Cortex of kidney (tissue), 1 donor: ENCODE measurements at places on chromosomes 12 and 14.

DNA sequence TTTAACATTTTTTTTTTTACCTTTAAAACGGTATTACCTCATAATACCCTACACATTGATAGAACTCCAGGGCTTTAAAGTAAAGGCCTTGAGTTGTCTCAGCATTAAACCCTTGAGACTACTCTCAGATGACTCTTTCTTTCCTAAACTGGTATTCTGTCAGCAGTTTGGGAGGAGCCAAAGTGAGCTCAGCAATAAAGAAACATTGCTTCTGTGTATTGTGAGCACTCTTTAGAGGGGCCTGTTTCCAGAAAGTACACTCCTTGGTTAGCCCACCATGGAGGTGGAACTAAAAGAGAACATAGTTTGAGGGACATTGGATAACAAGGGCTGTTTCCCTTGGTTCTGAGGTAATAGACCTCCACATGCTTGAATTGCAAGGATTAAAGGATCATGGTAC is 20.4 kb downstream of the MAP3K12 start:
- DNase-seq = no peak

DNA sequence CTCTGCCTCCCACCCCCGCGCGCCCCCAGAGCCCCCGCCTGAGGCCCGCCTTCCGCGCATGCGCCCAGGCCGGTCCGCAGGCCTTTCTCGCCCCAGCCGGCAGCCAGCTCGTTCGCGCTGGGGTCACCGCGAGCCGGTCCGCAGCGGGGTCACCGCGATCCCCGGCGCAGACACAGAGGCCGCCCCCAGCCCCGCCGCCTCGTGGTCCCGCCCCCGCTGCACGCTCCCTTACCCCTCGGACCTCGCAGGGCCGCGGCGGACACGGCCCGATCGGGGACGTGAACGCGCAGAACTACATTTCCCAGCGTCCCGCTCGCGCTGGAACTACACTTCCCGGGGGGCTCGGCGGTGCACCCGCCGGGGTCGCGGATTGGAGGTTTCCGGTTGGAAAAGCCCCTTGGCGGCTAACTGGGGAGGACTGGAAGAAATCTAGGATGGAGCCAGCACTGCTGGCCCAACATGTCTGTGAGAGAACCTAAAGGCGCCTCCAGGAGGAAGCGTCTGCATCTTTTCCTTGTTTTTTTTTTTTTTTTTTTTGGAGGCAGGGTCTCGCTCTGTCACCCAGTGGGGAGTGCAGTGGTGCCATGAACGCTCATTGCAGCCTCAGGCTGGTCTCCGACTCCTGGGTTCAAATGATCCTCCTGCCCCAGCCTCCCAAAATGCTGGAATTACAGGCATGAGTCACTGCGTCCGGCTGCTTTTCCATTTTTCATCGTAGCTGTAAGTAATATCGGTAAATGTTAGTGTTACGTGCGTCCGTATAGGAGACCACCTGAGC is at the start of gene ZNF605:
ZNF605 (minus strand) TSS at position 296 of the 778 bp plus-strand sequence. CDS start 10,671 bp downstream, outside the sequence.
- DNase-seq = no peak

GRCh38 chr12:105674871-105675699 is 344.6 kb downstream of the C12orf75 start:
- DNase-seq = no peak

- DNase-seq = no peak
These were observed 368.3 kb downstream of the ZFP36L1 start for GRCh38 chr14:68424443-68425172.

DNA sequence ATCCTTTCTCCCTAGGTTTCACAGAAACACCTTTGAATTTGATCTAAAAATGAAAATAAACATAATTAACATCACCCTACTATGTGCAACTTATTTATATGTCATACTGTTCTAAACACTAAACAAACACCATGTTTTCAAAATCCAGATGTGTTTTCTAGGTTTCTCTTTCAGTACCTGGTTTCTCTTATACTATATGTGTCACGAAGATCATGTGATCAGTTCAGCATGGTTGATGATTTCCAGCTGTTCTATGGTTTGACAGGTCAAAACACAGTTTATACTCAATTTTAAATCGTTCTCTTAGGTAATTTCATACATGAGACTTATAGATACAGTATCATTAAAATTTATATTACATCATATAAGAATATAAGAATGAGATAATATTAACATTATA is 373.1 kb downstream of the SOX5 start:
- no peak for DNase-seq

DNA sequence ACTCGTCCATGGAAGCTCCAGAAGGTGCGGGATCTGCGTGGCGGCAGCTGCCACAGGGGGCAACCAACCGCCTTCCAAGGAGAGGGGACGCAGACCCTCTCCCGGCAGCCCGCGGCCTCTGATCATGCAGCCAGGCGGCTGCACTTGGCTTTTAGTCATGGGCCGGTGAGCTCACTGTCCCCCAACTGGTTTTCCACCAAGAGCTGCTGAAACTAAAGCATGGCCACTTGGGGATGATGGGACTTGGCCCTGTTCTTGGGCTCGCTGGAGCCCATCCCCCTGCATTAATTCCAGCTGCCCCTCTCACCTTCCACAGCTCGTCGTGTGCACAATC is 39.1 kb downstream of the CCDC85C start:
- DNase-seq = no peak

DNA sequence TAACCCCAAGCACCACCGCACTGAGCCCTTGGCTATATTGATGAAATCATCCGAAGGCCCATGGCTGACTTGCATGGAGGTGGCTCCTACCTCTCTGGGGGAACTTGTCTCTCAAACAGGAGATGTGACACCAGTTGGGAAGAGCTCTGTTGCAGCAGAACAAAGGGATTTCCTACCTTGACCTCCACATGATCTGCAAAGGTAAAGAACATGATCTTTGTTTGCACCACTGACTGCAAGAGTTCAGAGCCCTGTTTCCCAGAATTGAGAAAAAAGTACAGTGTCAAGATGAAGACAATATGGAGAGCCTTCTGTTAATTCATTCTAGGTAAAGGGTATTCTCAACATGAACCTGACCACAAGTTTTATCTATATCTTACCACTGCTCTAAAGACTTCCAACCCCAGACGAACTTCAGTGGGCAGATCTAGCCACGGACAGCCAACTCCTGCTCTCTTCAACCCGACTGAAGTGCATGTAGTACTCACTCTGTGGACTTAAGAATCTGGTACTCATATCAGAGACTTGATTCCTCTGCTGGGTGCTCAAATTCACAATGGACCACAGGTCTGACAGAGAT is 32.1 kb downstream of the ZFYVE26 start:
- DNase-seq = no peak

- no peak for DNase-seq
These were observed 192.8 kb upstream of the KRR1 start for GRCh38 chr12:75704208-75704607.

- DNase-seq = no peak
These were observed 635.4 kb downstream of the VRK1 start for GRCh38 chr14:97432586-97432985.
